AML-193 (cell line): ENCODE measurements at places on chromosomes 16 and 17.

GRCh38 chr17:66903781-66904180, 60.7 kb upstream of the CACNG4 start:
- DNase-seq: no peak

DNA sequence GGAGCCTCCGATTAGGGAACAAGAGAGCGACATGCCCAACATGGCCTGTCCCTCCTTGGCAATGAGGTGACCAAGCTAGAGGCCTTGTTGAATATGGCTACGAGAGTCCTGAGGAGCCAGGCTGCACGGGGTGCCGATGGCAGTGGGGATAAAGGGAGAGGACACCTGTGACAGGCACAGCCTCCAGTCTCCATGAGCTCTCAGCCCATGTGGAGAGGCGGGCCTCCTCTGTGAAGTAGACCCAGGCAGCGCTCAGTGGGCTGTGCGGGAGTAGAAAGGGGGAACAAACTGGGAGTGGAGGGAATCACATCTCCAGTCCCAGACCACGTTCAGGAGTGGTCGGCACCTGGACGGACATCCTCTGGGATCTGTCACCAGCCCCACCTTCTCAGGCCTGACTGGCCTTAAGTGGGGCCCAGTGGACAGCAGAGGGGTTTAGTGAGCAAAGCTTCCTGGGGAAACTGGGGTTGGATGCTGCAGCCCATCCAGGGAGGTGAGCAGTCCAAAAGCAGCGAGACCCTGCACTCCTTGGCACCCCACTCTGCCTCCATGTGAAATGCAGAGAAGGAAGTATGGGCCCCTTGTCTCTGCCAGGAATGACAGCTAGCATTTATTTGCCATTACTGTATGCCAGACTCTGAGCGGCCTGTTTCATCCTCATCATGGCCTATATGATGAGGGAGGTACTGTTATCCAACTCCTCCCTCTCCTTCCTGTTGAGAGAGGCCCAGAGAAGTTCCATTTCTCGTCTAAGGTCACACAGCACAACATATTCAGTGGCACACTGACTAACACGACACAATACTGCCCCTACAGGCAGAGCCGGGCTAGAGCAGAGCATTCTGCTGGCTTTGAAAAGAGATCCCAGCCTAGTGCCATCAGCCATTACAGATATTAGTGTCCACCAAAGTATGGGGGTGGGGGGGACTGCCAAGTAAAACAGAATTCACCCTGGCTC, 4.5 kb upstream of the TMEM92 start:
- DNase-seq: peak; percentile 82

GRCh38 chr17:73533127-73533526, 111.1 kb downstream of the SDK2 start:
- DNase-seq: no peak

- DNase-seq: no peak
Observed at GRCh38 chr16:586645-587590, 2.9 kb upstream of the RAB40C start.

GRCh38 chr17:41476866-41477815, 3.8 kb downstream of the KRT35 start:
- DNase-seq: no peak

- DNase-seq: no peak
Observed at GRCh38 chr17:77424585-77425344, 284.0 kb downstream of the SEC14L1 start.

GRCh38 chr17:57532966-57533365, 212.1 kb downstream of the CCDC182 start:
- no peak for DNase-seq

- no peak for DNase-seq
Observed at GRCh38 chr17:19238167-19238505, 970 bp downstream of the EPN2 start.

- no peak for DNase-seq
Observed at GRCh38 chr16:65453646-65454045, 331.8 kb upstream of the CDH11 start.

DNA sequence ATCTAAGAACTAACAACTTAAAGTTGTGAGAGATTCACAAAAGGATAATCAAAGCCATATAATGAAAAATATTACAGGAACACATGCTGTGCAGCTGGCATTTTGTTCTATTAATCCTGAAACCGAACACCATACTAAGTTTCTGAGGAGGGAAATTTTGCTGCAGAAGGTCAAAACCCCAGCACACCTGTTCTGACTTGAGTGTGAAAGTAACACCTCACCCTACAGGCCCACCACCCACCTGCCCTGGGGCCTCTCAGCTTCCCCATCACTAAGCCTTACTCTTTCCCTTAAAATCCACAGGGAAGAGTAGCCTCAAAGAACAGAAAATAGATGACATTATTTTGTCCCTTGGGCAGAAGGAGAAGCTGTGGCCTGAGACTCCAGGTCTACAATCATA, 44.8 kb downstream of the STAT5A start:
- DNase-seq: no peak

- no peak for DNase-seq
Observed at GRCh38 chr17:7393613-7394451, 493 bp downstream of the PLSCR3 start.

- no peak for DNase-seq
Observed at GRCh38 chr17:73506470-73507435, 137.5 kb downstream of the SDK2 start.

- no peak for DNase-seq
Observed at GRCh38 chr17:43434902-43435319, 36.1 kb downstream of the ARL4D start.

GRCh38 chr16:2726923-2727322, 6.9 kb upstream of the PRSS27 start:
- DNase-seq: no peak

- no peak for DNase-seq
Observed at GRCh38 chr16:81316176-81316496, 1.4 kb downstream of the GAN start.
